ENCODE measurements at places on chromosomes 11 and 22.

DNA sequence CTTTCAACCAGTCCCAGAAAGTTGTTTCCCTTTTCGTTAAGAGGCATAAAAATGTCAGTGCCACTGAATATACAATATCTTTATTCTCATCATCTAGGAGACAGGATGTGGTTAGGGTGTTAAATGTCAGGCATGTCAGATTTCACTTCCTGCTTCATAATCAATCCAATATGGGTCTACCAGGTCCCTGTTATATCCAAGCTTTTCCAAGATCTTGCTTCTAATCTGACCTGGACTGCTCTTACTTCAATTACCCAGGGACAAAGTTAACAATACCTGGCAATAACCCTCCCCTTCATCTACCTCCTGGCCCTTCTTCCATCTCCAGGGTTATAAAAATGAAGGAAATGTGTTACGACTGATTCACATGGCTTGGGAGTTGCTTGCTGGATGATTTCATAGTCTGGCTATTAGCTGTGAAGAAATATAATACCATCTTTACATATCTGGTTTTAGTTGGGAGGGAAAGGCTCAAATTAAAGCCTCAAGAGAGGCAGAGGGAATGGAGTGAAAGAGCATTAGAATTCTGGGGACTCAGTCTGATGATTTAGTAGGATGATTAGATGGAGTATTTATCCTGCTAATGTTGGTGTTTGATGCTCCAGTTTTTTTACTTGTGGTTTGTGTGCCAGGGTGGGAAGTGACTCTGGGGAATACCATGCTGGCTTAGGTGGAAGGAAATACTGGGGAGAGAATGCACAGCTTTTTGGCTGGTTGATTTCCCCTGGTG is 534.3 kb downstream of the ETS1 start:
- no peak for DNase-seq

- DNase-seq, result no peak
These were observed 591.2 kb downstream of the OPCML start for GRCh38 chr11:132941024-132941646.

DNA sequence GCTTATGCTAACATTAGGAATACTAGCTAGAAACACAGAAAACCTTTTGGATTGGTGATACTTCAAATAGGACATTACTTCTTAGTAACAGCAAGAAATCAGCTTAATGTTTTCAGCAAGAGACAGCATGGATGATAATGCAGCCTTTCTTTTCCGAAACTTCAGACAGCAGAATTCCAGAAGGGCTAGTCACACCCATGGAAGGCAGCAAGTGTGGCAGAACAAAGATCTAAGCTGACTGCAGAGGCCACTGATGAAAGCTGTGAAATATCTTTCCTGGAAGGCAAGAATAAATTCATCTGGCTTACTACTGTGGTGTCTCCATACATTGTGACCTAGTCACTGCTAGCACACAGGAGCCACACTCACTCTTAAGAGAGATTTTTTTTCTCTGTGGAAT is 100.3 kb downstream of the CCDC83 start:
- DNase-seq, result no peak

GRCh38 chr11:16985297-16985696 is 28.9 kb downstream of the PLEKHA7 start:
- no peak for DNase-seq
